ENCODE measurements at places on chromosomes 5 and 9.

DNA sequence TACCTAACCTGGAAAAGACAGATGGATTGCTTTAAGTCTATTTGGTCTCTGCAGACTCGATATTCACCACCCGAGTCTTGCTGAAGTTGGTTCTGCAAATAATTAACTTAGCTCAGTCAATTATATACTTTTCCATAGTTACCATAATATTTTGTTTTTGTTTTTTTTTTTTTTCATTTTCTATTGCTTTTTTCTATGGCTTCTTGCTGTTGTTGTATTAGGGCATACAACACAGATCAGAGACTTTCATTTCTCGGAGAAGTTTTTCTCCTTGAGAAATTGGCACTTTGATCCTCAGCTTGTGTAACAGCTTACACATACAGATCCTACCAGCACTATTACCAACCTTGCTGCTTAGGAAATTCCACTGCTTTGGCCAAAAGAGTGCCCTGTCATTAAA, 88.0 kb downstream of the GPR21 start:
- DNase-seq, result no peak

DNA sequence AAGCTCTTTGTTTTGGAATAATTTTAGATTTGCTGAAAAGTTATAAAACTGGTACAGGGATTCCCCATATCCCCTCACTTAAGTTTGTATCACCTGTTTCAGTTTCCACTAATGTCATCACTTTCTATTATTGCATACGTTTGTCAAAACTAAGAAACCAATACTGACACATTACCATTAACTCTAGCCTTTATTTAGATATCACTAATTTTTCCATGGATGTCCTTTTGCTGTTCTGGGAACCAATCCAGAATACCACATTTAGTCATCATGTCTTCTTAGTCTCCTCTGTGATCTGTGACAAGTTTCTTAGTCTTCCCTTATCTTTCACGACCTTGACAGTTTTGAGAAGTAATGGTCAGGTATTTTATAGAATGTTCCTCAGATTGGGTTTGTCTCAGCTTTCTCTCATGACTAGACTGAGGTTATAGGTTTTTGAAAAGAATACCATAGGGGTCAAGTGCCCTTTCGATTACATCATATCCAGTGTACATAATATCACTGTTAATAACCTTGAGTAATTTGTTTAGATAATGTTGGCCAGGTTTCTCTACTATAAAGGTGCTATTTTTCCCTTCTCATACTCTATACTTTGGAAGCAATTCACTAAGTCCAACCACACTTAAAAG, 51.9 kb upstream of the NMUR2 start:
- no peak for DNase-seq

DNA sequence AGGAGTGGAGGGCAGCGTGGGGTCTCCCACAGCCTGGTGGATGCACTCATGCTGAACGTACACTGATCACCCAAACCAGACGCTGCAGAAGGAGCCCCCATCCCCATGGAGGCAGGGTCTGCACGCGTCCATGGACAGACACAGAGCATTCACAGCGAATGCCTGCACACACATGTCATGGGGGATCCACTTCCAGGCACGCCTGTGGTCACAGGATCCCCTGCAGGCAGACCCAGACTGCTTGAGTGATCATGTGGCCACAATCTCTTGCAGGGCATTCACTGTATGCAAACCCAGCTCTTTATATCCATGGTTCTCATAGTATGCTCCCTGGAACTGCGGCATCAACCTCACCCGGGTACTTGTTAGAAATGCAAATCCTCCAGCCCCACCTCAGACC, 5.4 kb downstream of the SNCB start:
- DNase-seq, result no peak

- no peak for DNase-seq
These were observed 199.1 kb upstream of the MPDZ start for GRCh38 chr9:13478639-13479038.
